ENCODE measurements at places on chromosomes 1 and 21. TPM values are rescaled to one million over a fixed set of nuclear protein-coding genes. Genes with fewer than 3 reads are reported as not detected.

The HCN3 gene
- total RNA-seq = 1.2 TPM

The CCDC185 gene
- not detected for total RNA-seq

The CTSE gene
- not detected for total RNA-seq

The S100A8 gene
- total RNA-seq = not detected
